ENCODE measurements at places on chromosomes 7 and 10.

DNA sequence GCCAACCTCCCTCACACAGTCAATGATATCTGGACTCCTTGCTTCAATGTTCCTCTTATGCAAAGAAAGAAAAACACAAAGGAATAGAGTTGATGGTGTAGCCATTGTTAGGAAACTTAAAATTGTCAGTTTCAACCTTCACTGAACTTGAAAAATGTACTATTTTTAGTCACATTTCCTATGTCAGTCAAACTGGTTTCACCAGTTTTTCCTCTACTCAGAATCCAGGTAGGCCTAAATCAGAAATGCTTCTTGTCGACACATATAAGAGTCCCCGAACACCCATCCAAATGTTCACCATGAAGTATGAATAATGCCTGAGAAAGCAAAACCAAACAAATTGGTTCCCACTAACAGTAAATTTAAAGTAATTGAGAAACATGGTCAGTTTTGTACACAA, 42.4 kb upstream of the ZMYND11 start:
- no peak for DNase-seq

- no peak for DNase-seq
Measured at GRCh38 chr7:43792471-43793150, 34.1 kb downstream of the BLVRA start.

DNA sequence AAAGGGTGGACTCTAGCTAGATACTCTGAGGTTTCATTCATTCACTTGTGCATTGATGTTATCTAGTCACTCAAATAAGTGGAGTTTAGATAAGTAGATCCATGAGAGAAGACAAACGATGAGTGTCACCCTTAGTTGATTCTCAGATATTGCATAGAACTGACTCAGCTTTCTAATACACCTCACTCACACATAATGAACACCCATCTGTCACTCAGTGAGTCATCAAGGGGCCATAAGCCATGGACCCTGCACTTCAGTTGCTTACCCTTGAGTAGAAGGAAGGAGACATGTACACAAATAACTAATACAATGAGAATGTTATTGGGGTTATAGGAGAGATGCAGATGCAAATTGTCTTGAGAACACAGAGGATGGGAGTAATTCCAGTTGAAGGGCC, 163.8 kb downstream of the SORCS3 start:
- DNase-seq, result no peak

- no peak for DNase-seq
Measured at GRCh38 chr10:82027711-82028110, 152.7 kb downstream of the NRG3 start.

- DNase-seq, result no peak
Measured at GRCh38 chr7:70212281-70212680, 614.0 kb downstream of the AUTS2 start.

- DNase-seq, result no peak
Measured at GRCh38 chr7:147765301-147765700, 825.3 kb upstream of the C7orf33 start.

- DNase-seq, result no peak
Measured at GRCh38 chr7:22250390-22250789, 106.6 kb downstream of the RAPGEF5 start.

DNA sequence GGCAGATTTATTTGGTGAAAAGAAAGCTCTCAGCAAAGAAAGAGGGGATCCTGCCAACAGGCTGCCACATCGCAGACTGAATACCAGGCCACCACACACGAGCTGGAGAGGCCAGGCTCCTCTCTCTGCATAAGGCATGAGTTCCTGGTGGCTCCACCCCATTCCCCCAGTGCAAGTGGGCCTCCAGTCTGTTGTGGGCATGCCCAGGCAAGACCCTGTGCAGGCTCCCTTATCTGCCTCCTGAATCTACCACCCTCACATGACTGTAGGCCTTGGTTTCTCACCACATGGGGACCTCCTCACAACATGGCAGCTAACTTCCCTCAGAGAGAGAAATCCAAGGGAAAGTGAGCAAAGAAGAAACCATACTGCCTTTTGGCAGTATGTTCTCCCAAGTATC, 26.7 kb upstream of the CUL1 start:
- DNase-seq, result no peak

DNA sequence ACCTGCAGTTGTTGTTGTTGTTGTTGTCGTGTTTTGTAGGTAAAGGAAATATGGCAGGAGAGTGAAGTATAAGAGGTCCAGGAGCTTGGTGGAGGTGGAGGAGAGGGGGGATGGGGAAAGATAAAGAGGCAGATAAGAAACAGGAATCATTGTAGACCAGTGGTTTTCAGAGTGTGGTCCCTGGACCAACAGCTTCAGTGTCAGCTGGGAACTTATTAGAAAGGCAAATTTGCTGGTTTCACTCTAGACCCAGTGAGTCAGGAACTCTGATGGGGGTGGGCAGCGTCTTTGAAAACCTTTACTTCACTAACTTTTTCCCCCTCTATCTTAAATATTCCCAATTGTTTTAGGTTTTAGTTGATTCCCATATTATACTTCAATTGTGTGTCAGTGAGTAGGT, 241.5 kb downstream of the AUTS2 start:
- DNase-seq, result no peak

DNA sequence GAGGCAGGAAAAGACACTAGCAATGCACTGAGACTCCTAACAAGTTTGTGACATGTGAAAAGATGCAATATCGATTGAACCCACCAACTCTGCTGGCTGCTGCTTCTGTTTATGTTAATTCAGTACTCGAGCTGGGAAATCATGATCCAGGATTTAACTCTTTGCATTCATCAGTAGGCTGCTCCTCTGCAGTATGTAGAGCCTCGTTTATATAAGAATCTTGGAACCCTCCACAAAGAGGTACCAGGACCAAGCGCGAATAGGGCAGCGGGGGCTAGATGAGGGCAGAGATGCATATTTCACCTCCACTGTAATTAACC, 7.8 kb downstream of the PRKAG2 start:
- no peak for DNase-seq

DNA sequence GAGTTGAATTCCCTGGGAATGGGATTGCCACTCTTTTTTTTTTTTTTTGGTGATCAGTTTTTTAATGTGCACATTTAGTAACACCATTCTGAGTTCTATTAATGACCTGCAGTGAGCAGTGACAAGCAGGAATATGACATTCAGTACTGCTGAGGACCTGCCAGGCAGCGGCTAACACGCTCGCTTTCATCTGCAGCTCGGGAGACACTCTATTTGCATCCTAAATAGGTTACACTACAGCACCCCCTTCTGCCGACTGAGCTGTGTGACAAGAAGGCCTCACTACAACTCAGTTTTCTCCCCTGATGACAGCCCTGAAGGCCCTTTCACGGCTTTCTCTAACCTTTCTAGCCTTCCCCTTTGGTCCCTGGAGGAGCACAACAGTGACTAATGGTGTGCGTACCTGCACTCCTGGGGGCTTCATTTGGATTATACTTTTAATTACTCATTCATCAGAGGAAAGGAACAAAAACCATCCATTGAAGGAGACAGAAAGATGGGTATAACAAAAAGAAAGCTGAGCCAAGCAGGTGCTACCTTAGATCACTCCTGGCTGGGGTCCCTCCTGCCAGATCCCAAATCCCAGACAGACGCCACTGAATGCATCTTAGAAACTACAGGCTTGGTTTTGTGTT, 872.4 kb downstream of the LRMDA start:
- DNase-seq, result no peak

All from stimulated activated CD8-positive, alpha-beta memory T cell treated with anti-CD3 and anti-CD28 coated beads, Interleukin-12 subunit alpha, Interleukin-12 subunit beta, amount 100 ng/mL, for 4 hours (primary cell).